Suppressor macrophage (primary cell): ENCODE measurements at places on chromosomes 2 and 18.

- no peak for DNase-seq
Measured at GRCh38 chr18:74976331-74976909, 232.5 kb downstream of the PTGR3 start.

- DNase-seq = no peak
Measured at GRCh38 chr2:127454595-127455565, 36.7 kb downstream of the PROC start.

GRCh38 chr18:12281861-12282260 lies 26.2 kb upstream of the TUBB6 start:
- no peak for DNase-seq

- no peak for DNase-seq
Measured at GRCh38 chr18:70182548-70182947, 22.9 kb downstream of the RTTN start.

GRCh38 chr18:76446321-76447257 lies 48.5 kb downstream of the ZNF516 start:
- DNase-seq = no peak

DNA sequence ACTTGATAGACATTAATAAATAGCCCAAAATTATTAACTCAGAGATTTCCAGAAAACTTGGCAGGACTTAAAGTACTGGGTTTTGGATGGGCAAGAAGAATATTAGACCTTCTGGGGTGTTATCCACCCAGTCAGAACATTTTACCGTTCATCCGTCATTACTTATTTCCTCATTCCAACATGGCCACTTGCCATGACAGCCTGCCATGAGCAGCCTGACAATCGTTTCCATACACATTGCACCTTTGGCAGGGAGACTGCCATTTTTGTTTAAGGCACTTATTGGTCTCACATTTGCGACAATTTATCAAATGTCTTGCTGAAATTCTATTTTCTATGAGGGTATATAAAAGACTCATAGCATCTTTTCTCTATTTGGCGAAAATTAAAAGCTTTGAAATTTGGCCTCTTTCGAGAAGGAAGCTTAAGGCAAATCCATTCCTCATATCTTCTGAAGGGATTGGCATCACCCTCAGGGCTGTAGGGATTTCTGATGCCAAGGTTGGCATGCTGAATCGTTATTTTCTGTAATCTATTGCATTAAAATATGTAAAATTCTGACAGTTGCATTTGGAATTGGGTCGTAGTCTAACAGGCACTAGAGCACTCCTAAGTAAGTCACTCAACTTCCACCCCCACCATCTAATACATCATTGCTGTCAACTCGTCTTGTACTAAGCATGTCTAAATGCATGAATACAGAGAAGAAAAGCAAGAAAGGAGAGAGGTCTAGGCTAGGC lies 406.3 kb upstream of the PIK3C3 start:
- DNase-seq = no peak

GRCh38 chr2:140091926-140092325 lies 1311.7 kb upstream of the NXPH2 start:
- no peak for DNase-seq

- DNase-seq = no peak
Measured at GRCh38 chr2:86124683-86125082, 18.6 kb downstream of the PTCD3 start.

DNA sequence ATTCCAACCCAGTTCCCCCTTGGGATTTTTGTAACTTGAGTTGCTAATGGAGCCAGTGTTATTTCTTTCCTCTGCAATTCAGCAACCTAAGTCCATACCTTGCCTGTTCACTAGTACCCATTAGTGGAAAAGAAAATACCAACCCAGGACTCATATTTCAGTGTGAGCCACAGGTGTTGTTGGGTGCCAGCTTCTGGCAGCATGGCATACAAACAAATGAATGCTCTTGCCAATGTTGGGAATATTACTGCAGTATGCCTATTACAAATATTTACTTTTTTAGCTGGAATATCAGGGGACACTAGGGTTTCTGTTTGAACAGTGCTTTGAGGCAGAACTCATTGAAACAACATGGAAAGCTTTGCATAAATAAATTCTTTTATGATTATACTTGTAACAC lies 130.2 kb downstream of the NCKAP5 start:
- no peak for DNase-seq

GRCh38 chr18:33356735-33357134 lies 83.8 kb downstream of the CCDC178 start:
- DNase-seq = no peak

DNA sequence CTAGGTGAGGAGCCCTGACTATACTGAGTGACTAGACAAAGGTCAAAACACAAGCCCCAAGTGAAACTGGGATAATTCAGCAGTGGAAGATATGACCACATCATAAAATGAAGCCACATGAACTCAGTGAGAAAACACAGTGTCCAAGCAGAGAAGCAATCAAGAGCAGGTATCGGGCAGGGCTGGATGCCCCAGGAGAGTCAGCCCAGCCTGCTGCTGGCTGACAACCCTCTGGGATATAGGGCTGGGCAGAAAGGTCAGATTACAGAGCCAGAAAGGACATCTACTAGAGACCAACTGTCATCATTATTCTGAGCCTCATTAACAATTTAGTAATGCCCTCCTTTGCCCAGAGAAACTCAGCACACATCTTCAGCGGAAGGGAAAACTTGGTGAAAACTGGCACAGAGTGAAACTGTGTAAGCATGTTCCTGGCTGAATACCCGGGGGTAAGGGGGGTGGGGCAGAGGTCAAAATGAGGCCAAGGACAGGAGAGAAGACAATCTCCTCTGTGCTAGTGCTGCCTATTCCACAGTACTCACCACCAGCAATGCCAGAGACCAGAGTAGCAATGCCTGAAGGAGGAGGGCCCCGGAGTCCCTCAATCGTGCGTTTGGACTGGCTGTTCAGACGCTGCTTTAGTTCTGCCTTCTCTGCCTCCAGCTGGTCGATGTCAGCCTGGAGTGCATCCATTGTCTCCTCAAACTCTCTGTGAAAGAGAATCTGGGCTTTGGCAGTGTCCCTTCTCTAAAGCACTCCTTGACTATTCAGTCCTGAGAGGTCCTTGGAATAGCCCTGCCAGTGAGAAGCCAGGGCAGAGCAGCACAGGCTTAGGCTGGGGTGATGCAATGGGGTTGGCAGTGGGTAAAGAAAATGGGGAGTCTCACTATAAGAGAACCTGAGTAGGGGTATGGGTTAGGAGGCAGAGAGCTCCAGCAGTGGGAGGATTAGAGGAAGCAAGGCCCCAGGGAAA lies 15.3 kb downstream of the DCTN1 start:
- no peak for DNase-seq

GRCh38 chr18:37544217-37544616 lies 21.4 kb downstream of the CELF4 start:
- no peak for DNase-seq

- peak; percentile 65 for DNase-seq
Measured at GRCh38 chr2:39851651-39852110, 72.6 kb upstream of the THUMPD2 start.

GRCh38 chr2:173090276-173090877 lies 14.7 kb downstream of the MAP3K20 start:
- DNase-seq = no peak

DNA sequence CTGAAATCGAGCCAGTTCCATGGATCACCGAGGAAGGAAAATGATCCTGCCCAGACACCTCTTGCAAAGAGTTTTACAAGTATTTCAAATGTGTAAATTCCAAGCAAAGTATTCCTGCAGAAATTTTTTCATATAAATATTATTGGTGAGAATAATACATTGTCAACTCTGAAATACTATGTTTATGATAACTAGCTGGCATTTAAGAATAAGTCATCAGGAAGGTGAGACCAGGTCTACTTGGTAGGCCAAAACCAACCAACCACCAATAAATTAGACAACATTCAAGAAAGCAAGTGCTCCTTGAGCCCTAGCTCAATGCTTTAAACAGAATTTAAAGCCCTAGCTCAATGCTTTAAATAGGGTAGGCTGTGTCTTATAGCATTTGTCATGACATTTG lies 21.7 kb downstream of the SCN7A start:
- DNase-seq = no peak

GRCh38 chr2:46870051-46870839 lies 45.4 kb downstream of the MCFD2 start:
- no peak for DNase-seq

DNA sequence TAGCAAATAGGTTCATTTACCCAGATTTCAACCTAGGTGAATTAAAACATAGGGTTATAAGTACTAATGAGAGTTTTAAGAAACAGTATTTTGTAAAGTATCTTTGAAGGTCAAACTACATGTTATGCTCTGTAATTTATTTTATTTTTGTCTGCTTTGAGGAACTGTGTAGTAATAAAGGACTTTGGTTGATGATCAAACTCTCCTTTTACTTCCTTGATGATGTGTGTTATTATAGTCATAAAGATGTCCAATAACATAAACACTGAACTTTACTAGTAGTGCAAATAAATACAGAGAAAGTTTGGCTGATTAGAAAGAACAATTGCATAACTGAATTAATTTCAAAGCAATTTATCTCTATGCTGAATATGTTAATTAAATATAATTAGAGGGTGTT lies 6.3 kb downstream of the GULP1 start:
- no peak for DNase-seq

GRCh38 chr18:23844991-23845680 lies 155.9 kb downstream of the LAMA3 start:
- no peak for DNase-seq

DNA sequence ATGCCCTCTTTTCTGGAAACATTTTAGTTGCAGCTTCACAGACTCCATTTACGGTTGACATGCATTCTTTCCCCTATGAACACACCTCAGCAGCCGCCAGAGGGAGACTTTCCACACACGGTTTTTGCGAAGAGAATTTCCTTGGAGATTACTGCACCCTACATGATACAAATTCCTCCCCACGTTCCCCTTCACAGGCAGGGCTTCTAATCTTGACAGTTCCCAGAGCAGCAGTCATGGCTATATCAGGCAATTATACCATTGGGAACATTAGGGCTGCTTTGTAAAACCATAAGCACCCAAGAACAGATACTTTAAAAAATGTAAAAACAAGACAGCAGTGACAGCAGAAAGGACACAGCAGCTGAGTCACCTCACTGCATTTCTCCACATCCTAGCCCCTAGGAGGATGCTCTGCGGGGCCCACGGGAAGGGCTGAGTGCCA lies 253.8 kb downstream of the TGIF1 start:
- DNase-seq = peak; percentile 74

- peak; percentile 38 for DNase-seq
Measured at GRCh38 chr18:48030616-48031480, 100.4 kb upstream of the SMAD2 start.

DNA sequence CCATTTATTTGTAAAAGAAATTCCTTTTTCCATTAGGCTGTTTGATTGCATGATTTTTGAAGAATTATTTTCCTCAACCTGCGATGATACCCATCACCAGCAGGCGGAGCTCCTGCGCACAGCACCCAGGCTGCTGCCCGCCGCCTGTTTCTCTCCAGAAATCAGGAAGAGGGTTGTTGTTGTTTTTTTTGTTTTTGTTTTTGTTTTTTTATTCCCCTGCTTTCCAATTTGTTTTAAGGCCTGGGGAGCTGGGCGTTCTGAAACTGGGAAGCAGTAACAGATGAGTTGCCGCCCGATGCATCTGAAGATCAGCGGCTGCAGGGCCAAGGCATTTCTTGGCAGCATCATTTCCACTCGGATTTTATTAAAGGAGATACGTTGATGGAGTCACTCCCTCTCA lies 132.1 kb downstream of the MBP start:
- DNase-seq = peak; percentile 78

- no peak for DNase-seq
Measured at GRCh38 chr2:71608034-71608433, 154.7 kb downstream of the DYSF start.

DNA sequence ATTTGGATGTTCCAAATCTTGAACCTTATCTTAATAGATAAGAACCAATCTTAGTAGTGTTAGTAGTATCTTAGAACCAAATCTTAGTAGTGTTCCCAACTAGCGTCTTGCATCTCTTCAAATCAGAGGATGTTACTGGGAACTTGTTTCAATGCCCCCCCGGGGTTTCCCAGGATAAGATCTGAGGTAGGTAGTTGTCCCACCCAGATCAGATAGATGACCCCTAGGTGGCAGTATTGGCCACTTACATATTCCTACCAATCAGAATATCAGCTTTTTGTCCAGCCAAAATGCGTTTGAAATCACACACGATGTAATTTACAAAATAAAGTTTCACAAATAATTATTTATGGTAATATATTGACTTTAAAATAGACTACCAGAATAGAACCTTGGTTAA lies 314.8 kb downstream of the MBD2 start:
- DNase-seq = peak; percentile 21

DNA sequence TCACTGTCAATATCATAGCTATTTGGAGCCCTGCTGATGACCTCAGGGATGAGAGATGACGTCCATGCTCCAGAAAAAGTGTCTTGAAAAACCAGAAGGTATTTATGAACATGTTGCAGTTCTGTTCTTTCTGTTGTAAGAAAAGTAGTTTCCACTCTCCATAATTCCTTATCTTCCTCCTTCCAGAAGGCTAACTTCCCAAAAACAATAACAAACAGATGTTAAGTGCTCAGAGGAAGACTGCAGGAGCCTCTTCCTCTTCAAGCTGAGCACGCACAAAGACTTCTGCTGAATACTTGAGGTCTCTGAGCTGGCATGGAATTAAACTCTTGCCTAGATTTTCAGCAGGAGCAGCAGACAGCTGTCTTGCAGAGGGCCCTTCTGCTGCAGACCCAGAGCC lies 434.5 kb upstream of the KLHL29 start:
- no peak for DNase-seq

- DNase-seq = no peak
Measured at GRCh38 chr18:49020621-49021021, 69.9 kb upstream of the SMAD7 start.

- peak; percentile 69 for DNase-seq
Measured at GRCh38 chr18:76497021-76497420, 2.0 kb upstream of the ZNF516 start.

DNA sequence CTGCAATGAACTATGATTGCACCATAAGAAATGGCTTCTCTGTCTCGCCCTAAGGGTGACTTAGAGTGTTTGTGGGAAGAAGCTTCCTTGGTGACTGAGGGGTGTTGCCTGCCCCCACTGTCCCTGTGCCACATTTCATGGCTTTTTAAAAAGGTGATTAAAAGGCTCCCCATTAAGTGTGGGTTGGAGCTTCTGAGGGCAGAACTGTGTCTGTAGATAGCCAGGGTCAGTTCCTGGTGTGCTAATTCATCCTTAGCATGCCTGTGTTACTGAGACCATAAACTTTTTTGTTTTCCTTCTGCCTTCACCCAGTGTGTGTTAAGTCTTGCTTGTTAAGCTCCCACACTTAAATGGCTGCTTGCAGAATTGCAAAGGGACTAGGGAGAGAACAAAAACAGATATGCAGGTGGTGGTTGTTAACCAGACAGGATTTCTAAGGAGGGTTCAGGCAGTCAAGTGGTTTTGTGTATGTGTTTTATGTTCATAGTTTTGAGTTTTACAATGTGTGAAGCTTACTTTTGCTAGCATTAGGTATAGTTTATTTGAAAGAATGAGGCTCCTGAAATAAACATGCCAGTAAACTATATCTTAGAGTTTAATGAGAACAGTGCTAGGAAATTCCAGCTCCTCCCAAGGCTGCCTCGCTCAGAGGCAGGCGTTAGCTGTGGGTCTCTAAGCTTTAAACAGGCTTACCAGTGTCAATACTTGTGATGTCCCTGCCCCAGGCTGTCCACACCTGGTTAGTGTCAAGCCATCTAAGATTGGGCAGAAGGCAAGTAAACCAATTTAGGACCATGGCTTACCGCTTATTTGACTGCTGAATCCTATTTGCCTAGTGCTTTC lies 14.5 kb downstream of the CERS6 start:
- DNase-seq = peak; percentile 8
